Skeletal muscle cell (primary cell): ENCODE measurements at places on chromosomes 7 and 10.

DNA sequence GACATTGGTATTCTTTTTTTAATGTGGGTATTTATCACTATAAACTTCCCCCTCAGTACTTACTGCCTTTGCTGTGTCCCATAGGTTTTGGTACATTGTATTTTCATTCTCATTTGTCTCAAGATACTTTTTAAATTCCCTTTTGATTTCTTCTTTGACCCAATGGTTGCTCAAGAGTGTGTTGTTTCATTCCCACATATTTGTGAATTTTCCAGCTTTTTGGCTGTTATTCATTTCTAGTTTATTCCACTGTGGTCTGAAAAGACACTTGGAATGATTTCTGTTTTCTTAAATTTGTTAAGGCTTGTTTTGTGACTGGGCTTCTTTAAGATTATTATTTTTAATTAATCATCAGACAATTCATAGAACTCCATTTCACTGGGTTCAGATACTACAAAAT, 105.0 kb downstream of the EPC1 start:
- DNase-seq, result no peak

DNA sequence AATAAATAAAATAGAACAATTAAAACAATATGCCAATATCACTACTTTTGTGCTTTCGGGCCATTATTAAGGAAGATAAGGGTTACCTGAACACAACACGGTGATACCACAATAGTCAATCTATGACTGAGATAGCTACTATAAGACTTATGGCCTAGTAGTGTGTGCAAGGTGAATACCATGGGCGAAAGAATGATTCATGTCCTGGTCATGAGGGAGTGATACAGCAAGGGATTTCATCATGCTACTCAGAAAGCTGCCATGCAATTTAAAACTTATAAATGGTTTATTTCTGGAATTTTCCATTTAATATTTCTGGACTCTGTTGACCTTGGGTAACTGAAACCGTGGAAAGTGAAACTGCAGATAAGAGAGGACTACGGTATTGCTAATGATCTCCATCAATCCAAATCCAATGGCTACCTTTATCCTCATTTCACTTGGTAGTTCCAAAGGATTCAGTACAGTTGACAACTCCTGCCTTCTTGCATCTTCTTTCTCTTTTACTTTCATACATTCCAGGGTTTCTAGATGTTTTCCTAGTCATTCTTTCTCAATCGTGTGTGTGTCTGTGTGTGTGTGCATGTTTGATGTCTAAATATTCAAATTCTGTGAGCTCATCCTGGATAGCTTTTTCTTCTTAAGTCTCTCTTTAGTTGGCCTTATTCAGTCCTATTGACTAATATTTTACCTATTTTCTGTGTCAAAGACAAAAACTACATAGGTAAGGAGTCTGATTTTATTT, 100.5 kb upstream of the MAGI2 start:
- peak; percentile 46 for DNase-seq

- DNase-seq, result no peak
Measured at GRCh38 chr10:89367529-89367928, 10.3 kb upstream of the IFIT1B start.

- DNase-seq, result no peak
Measured at GRCh38 chr7:141609576-141609975, 58.4 kb downstream of the AGK start.

GRCh38 chr10:131131726-131132591, 179.6 kb downstream of the TCERG1L start:
- DNase-seq, result no peak

- no peak for DNase-seq
Measured at GRCh38 chr10:58813573-58813972, 300.9 kb downstream of the BICC1 start.

- DNase-seq, result no peak
Measured at GRCh38 chr10:20616056-20616671, 280.9 kb downstream of the NEBL start.

DNA sequence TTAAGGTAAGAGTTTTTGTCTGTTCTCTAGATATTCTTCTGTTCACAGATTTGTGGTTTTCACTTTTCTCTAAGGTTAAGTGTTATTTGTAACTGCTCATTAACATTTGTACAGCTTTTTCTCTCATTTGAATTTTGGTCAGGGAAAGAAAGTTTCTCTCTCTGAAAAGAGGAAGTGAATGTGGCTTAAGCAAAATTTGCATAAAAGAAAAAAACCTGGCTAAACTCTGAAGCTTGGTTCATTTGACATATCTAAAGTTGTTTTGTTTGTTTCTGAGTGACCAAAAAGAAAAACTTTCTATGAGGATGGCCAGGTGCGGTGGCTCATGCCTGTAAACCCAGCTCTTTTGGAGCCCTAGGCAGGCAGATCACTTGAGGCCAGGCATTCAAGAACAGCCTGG, 22.0 kb upstream of the SLC26A4 start:
- DNase-seq, result no peak

GRCh38 chr7:158408318-158408920, 179.2 kb downstream of the PTPRN2 start:
- DNase-seq, result no peak

DNA sequence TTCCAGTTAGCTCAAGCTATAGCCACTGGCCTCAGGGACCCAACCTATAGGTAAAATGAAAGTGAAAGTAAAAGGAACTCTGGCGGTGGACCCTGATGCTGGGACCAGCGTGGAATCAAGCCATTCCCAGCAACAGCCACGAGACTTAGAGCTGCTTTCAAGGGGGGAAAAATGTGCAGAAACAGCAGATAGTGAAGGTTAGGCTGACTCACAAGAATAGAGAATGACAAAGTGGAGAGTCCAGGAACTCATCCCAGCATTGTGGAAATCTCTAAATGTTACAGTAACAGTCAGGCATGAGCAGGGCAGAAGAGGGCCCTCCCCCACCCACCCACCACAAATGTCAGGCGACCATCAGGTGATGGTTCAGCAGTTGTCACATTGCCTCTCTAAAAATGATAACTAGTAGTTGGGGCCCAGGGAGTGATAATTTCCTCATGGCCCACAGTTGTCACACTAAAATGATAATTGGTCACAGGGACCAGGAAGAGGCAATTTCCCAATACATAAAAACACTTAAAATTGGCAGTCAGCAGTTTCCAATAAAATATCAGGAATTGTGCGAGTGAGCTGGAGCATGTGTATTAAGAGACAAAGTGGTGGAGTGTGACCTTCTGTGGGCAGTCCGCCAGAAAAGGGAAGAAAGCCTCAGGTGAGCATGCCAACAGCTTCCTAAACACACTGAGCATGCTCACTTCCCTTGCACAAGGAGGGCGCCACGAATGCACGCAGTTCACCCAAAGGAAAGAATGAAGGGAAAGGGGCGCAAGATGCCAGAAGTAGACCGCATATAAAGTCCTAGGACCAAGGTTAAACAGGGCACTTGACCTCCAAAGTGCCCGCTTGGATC, 129.8 kb upstream of the PPP1R3A start:
- DNase-seq, result peak; percentile 6

DNA sequence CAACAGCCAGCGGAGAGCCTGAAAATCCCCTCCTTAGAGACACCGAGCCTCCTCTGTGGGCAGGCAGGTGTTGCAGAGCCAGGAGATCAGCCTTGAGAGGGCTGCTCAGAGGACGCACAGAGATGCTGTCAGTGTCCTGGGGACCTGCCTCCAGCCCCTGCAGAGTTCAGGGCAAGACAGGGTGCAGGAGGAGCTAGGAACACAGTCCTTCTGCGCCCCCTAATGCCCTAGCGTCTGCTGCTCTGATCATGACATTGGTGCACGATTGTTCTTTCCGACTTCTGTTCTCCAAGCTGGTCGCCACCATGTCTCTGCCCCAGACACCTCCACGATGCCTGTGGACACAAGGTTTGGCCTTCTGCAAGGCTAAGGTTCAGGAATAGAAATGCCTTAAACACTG, 613.7 kb upstream of the MKI67 start:
- DNase-seq, result no peak

- no peak for DNase-seq
Measured at GRCh38 chr7:28980451-28981160, 22.5 kb upstream of the TRIL start.

GRCh38 chr7:43781726-43782607, 23.5 kb downstream of the BLVRA start:
- no peak for DNase-seq

DNA sequence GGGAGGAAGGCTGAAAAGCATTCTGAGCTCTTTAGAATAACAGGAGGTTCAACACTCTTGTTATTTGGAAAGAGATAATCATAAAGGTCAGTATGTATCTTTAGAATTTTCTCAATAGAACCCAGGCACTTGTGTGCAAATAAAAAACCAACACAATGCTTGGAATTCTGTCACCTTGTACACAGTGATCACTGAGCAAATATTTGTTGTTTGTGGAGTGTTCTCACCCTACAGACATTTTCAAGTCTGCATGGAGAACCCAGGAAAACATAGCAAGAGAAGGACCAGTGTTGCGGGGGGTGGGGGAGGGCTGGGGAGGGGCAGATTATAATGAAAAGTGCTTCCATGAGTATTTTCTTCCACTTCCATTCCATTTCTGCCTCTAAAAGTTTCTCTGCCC, 87.4 kb downstream of the FAM107B start:
- DNase-seq, result no peak

- DNase-seq, result no peak
Measured at GRCh38 chr7:43456200-43456599, 126.7 kb upstream of the STK17A start.

- DNase-seq, result no peak
Measured at GRCh38 chr7:64581391-64581790, 18.5 kb upstream of the ZNF680 start.
